ENCODE measurements at places on chromosomes 7 and 10. TPM values are rescaled to one million over a fixed set of nuclear protein-coding genes. Genes with fewer than 3 reads are reported as not detected.

- DNase-seq: no peak
Observed at GRCh38 chr10:21920633-21921032, 82.9 kb downstream of the DNAJC1 start.

GRCh38 chr7:146690987-146691386, 574.4 kb downstream of the CNTNAP2 start:
- DNase-seq: no peak

GRCh38 chr7:129359638-129360037, 74.6 kb upstream of the STRIP2 start:
- no peak for DNase-seq

GRCh38 chr7:138316421-138317043, 143.5 kb upstream of the TRIM24 start:
- no peak for DNase-seq

- DNase-seq: peak; percentile 73
Observed at GRCh38 chr10:14536241-14537213, 205.8 kb upstream of the FRMD4A start.

DNA sequence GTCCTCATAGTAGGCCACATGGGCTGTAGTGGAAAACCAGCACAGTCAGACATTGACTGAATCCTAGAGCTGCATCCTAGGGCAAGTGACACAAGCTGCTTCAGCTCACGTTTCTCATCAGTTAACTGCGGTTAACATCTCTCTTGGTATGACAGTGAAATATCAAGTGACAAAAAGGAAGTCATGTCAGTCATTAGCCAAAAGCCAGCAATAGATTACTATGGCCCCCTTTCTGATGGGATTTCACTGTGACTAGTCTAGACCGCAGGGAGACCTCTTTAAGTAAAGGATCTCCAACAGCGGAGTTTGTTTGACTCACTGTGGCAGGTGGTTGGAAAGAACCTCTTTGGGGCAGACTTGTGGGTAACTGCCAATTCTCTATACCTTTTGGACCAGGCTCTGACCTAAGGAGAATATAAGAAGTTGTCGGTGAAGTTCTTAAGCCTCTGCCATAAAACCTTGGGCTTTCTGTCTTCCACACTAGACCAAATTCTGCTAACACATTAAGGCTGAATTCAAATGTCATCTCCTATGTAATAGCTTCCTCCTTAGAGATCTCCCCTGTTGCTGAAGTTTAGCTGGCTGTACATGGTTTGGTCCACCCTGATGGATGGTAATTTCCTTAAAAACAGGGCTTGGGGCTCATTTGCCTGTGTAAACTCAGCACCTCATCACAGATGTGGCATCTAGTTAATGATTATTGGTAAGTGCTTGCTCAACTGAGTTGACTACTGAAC, 115.3 kb downstream of the SGMS1 start:
- DNase-seq: no peak

GRCh38 chr10:43256531-43257346, 10.1 kb downstream of the RASGEF1A start:
- no peak for DNase-seq

GRCh38 chr7:77525231-77525630, 11.9 kb upstream of the PTPN12 start:
- DNase-seq: no peak

- no peak for DNase-seq
Observed at GRCh38 chr7:9148687-9149086, 715.3 kb downstream of the NXPH1 start.

DNA sequence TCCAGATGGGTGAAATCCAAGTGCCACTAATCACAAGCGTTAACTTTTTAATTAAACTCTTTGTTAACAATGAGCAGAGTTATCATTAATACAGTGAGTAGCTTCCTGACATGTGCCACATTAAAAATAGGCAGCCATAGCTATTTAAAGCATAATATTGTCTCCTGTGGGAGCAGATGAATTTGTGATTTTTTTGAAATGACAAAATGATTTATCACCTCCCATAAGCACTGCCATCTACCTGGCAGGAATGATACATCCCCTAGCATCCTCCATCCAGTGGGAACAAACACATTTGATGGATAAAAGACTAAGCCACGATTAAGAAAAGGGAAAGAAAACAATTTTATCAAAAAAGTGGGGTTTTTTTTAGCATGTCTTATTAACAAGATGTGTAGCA, 162.3 kb upstream of the PLXDC2 start:
- DNase-seq: no peak

GRCh38 chr10:131964298-131964697, 17.4 kb downstream of the BNIP3 start:
- no peak for DNase-seq

GRCh38 chr7:20199015-20199737, 18.0 kb downstream of the MACC1 start:
- peak; percentile 13 for DNase-seq

DNA sequence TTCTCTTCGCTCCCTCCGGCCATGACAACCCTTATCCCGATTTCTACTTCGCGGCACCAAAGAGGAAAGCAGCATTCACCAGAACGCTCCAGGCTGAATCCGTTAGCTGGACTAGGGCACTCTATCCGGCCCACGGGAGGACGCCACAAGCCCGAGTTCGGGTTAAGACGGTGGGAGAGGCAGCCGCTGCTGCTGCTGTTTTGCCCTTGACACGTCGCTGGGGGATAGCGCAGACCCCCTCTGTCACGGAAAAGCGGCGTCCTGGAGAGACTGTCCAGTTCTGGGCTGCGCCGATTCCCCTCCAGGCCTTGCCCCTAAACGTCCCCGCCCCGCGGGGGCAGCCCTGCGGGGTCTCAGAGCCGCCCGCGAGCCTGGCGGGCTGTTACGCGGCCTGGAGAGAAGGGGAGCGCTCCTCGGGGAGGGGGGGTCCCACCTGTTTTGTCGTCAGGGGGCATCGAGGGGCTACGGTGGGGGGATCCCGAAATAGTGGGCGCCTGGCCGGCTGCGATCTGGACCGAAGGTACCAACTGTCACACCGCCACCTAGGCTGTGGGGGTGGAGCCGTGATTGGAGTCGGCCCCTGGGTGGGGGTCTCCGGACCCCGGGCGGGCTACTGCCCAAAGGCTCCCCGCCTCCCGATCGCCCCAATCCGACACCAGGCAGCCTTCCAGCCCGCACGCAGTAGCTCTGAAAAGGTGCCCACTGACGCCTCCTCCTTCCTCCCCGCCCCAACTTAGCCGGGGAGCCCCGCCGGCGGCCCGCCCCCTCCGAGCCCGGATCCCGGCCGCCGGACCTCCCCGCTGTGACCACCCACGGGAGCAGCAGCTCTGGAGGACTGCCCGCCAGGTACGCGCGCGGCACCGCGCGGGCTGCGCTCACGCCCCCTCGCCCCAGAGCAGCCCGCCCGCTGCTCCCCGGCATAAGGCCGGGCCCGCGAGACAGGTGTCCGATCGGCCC, 772 bp downstream of the SGMS1 start:
- peak; percentile 64 for DNase-seq

GRCh38 chr7:94300176-94300835, 94.4 kb upstream of the COL1A2 start:
- no peak for DNase-seq

- DNase-seq: no peak
Observed at GRCh38 chr7:3956949-3957348, 655.9 kb downstream of the SDK1 start.

DNA sequence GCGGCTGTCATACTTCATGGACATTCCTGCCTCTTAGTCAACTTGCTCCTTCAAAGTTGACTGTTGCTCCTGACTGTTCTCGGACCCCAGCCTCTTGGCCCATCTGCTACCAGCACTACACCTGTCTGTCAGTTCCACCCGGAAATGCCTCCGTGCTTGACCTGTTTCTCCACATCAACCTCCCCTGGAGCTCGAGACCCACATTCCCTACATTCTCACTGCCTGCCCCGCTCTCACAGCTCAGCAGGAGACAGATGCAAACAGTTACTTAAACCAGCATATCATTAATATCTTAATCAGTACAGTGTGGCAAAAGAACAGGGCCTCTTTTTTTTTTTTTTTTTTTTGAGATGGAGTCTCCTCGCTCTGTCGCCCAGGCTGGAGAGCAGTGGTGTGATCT, 174.3 kb downstream of the NRP1 start:
- no peak for DNase-seq

GRCh38 chr7:78103475-78103874, 304.9 kb downstream of the PHTF2 start:
- no peak for DNase-seq

- peak; percentile 12 for DNase-seq
Observed at GRCh38 chr10:6593241-6593671, 13.2 kb upstream of the PRKCQ start.

PCLO gene
- polyA plus RNA-seq: 0.51 TPM

ACBD7 gene
- polyA plus RNA-seq: 0.54 TPM

ERVW-1 gene
- polyA plus RNA-seq: not detected

TMEM196 gene
- polyA plus RNA-seq: not detected

RSU1 gene
- 81.4 TPM for polyA plus RNA-seq

SORCS1 gene
- 2.4 TPM for polyA plus RNA-seq

ANXA8 gene
- 0.41 TPM for polyA plus RNA-seq

ATOH7 gene
- 0.12 TPM for polyA plus RNA-seq

DEPP1 gene
- 5.3 TPM for polyA plus RNA-seq

GPR26 gene
- not detected for polyA plus RNA-seq

TMEM26 gene
- 0.06 TPM for polyA plus RNA-seq

ARHGEF5 gene
- 0.07 TPM for polyA plus RNA-seq

PRSS37 gene
- not detected for polyA plus RNA-seq

SLC26A3 gene
- polyA plus RNA-seq: not detected

FFAR4 gene
- polyA plus RNA-seq: not detected
